Stimulated activated CD4-positive, alpha-beta T cell treated with anti-CD3 and anti-CD28 coated beads, Interleukin-1b, Interleukin-23, amount 100 ng/mL, for 4 hours (primary cell): ENCODE measurements at places on chromosomes 13 and 19.

- DNase-seq = no peak
Observed at GRCh38 chr13:46160471-46161066, 21.4 kb downstream of the LCP1 start.

GRCh38 chr13:27476943-27477703 is 26.8 kb upstream of the MTIF3 start:
- DNase-seq = peak; percentile 3

- DNase-seq = no peak
Observed at GRCh38 chr19:4379383-4380253, 20.7 kb downstream of the SH3GL1 start.

- no peak for DNase-seq
Observed at GRCh38 chr19:18684642-18684993, 1.1 kb downstream of the CRTC1 start.

- no peak for DNase-seq
Observed at GRCh38 chr13:98416408-98416807, 160.5 kb downstream of the STK24 start.

- DNase-seq = no peak
Observed at GRCh38 chr19:11382898-11383705, 1.0 kb downstream of the EPOR start.

GRCh38 chr19:29105629-29106292 is 107.2 kb downstream of the UQCRFS1 start:
- DNase-seq = no peak

GRCh38 chr13:47146991-47147811 is 250.3 kb upstream of the HTR2A start:
- no peak for DNase-seq

DNA sequence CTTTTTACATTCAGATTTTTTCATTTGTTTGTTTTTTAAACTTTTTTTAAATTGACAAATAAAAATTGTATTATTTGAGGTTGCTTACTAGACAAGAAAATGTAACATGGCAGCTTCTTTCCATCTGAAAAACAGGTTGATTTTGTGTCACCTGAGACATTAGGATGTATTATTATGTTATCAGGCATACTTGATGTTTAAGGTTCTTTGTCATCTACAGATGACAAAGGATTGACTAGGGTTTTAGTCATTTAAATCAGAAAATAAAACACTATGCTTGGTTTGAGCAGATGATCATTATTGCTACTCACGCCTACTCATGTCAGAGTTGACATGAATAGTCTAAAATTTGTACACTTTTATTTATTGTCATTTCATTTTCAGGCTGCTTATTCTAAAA is 1494.5 kb downstream of the SLITRK5 start:
- DNase-seq = no peak

GRCh38 chr19:411723-412355 is 2.9 kb upstream of the C2CD4C start:
- no peak for DNase-seq

- no peak for DNase-seq
Observed at GRCh38 chr13:78183732-78184131, 265.1 kb upstream of the EDNRB start.

DNA sequence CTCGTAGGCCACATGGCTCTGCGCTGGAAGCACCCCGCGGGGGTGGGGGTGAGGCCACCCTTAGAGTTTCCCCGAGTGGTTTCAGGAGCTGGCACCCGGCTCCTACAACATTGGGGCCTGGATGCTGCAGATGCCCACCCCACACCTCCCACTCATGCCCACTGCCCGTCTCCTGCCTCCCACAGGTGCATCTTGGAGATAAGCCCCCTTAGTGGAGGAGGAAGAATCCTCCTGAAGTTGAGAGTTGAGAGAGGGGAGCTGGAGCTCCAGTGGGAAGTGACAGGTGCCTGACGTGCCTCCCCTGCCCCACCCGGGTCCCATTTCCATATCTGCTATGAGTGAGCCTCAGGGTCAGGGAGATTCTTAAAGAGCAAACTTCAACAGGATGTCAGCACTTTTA is 341.3 kb downstream of the TEX29 start:
- DNase-seq = no peak

- no peak for DNase-seq
Observed at GRCh38 chr13:49292742-49293486, 45.2 kb downstream of the CDADC1 start.

GRCh38 chr19:35070471-35070870 is 28.9 kb downstream of the HPN start:
- DNase-seq = no peak

GRCh38 chr19:23698711-23699520 is 11.9 kb upstream of the ZNF675 start:
- DNase-seq = no peak

DNA sequence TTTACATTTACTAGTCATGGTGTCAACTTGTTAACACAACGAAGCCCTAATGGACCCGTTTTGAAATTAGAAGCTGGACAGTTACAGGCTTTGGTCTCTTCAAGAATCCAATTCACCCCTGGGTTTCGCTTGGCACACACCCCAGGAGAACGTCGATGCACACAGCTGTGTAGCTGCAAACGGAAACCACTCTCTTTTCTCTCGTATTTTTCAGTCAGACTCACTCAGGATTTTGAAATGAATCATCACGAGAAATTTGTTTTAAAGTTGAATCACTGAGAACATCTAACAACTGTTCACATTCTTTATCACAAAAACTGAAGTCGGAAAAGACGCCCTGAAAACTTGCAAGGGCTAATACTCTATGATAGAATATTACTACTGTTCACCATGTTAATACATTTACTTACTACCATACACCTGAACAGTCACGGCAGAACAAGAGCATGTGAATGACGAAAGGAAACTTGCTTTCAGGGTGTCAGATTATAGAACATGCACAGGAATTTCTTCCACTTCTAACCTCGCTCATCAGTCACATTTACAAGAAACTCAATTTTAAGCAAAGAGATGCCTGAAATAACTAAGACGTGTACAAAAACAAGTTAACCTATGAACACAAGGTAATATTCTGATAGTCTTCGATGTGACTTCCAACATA is 4.7 kb downstream of the PNMA8A start:
- no peak for DNase-seq
